ENCODE measurements at places on chromosomes 1 and 21.

DNA sequence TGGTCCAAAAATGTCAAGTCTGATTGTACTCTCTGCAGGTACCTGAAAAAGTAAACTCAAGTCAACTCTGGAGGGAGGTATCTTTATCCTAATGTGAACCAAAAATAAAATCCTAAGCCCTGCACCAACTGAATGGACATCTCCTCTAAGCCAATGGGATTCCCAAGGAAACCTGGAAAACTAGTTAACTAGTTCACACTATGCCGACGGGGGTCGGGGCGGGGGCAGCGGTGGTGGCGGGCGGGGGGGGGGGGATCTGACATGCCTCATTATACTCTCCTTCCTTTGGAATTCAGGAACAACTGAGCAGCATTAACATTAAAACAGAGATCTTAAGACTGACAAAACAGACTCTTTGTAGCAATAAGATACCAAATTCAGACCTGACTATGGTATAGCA lies 452.6 kb upstream of the CAMK1G start:
- DNase-seq, result no peak

DNA sequence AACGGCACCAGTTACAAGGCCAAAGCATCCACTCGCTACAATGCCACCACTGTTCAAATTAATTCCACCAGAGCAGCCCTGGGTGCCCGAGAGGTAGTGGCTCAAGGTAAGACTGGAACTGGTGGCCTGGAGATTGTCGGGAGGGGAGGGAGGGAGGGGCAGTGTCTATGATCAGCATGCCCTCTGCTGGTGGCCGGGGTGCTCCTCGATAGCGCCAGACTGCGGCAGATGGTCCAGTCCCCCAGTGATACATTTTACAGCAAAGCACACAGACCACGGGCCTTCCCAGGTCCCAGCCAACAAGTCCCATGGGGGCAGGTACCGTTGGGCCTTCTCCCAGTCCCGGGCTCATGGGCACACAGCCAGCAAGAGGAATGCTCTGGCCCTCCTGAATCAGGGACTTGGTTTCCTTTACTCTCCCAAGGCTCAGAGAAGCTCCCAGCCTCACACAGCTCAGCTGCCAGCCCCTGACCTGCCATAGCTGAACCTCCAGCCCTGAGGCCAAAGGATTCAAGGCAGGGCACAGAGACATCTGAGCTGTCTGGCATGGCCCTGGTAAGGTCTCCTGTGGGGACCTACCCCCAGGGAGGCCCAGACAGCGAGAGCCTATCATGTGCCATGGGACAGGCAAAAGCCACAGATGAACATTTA lies 15.3 kb downstream of the ACOT7 start:
- DNase-seq, result no peak

DNA sequence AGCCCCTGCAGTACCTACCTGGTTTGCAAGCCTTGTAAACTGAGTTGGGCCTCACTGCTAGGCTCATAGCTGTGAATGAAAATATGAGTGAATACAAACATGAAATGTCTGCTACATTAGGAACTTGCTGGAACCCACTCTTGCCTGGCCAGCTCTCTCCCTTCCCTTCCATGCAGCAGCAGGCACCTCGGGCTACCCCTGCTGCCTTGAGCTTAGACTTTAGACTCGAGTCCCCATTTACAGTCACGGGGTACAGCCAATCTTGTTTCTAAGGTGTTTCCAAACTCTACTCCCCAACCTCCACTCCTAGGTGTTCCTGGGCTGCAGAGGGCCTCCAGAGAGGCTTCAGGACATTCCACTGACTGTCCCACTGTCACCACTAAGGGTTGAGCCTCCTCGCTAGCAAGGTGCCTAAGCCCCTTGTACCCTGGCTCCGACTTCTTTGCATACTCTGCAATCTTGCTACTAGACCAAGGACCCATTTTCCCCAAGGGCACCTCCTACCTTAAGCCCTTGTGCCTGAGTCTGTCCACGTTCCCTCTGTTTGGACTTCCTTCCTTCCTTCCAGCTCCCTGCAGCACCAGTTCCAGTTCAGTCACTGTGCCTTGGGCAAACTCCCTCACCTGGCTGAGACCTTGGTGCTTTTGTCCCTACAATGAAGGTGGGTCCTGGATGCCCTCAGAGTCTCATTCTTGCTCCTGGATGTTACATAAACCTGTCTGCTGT lies 36.9 kb downstream of the CDK18 start:
- no peak for DNase-seq

GRCh38 chr1:154777154-154777553 lies 92.9 kb downstream of the KCNN3 start:
- no peak for DNase-seq

GRCh38 chr1:38826262-38826661 lies 33.3 kb downstream of the RRAGC start:
- no peak for DNase-seq

DNA sequence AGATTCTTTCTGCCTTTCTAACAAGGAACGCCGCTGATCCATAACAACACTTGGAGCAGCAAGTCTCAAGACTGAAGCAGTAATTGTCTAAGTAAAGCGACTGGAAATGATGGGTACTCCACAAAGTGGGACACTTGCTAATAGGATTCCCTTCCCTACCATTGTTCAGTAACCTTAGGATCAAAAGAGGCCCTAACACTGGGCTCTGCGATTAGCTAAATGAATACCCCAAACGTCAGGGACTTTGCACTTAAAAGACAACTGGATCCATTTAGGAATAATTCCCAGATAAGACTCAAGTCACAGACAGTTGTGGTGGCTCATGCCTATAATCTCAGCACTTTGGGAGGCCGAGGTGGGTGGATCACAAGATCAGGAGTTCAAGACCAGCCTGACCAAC lies 221.9 kb upstream of the FGGY start:
- DNase-seq, result no peak

GRCh38 chr1:22914156-22914555 lies 58.5 kb downstream of the LACTBL1 start:
- DNase-seq, result no peak

DNA sequence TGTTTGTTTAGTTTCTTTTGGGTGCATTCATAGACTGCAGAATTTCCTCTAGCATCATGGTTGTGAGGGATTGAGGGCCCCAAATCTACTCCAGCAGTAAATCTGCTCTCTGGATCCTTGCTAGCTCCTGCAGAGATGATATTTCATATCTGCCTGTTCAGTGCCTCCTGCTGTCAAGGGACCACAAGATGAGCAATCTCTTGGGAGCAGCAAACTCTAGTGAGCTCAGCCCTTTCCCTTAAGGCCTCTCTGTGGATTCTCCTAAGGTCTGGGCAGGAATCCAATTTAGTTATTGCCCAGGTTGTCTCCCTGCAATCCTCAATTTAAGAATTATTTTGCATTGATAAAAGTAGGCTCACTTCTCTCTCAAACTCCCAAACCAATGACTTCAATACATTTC lies 76.9 kb downstream of the RGS18 start:
- no peak for DNase-seq

GRCh38 chr1:67785847-67786753 lies 47.2 kb downstream of the GNG12 start:
- no peak for DNase-seq

DNA sequence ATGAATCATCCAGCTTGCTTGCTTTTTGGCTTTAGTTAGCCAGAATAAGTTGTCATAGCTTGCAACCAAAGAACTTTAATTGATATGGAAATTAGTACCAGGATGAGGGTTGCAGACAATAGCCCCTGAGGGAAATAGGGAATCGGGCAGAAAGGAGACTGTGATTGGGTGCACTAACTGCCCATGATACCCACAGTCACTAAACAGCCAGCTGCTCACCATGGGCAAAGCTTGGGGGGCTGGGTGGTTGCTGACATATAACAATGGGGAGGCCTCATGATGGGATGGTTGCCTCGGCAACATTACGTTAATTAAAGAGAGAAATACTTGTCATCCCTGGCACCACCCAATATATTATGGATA lies 17.8 kb upstream of the PLA2G2E start:
- no peak for DNase-seq

- DNase-seq, result no peak
These were observed 8.9 kb downstream of the PAX7 start for GRCh38 chr1:18639368-18640055.

DNA sequence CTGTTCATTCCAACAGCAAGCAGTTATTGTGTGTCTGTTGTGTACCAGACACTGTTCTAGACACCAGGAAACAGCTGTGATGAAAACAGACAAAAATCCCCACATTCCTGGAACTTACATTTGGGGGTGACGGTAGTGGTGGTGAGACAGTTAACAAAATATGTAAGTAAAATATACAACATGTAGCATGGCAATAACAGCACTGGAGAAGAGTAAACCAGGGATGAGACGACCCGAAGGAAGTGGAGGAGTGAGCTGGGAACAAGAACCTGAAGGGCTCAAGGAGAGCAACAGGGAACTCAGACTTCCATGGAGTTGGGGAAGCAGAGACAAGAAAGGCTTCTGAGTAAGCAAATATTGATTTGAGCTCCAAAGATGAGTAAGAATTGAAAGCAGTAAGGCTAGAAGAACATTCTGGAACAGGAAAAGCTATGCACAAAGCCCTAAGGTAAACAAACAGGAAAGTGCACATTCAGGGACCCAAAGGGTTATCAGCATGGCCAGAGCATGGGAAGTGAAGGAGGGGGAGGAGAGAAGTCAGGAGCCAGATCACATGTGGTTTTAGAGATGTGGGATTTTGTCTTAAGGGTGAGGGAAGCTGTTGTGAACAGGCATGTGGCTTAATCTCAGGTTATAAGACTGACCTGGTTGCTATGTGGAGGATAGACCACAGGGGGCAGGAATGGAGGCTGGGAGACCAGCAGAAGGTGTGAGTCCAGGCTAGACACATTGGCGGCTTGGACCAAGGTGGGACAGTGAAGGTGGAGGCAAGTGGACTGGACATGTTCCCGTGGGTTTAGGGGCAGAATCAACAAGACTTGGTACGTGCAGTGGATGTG lies 7.3 kb downstream of the CSF1 start:
- no peak for DNase-seq

DNA sequence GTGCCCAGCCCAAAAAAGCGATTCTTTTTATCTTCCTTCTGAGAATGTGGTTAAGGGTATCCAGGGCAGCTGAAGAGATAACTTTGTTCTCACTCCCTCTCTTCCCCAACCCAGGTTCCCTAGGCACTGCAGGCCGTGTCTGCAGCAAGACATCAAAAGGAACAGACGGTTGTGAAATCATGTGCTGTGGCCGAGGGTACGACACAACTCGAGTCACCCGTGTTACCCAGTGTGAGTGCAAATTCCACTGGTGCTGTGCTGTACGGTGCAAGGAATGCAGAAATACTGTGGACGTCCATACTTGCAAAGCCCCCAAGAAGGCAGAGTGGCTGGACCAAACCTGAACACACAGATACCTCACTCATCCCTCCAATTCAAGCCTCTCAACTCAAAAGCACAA lies 11.4 kb downstream of the WNT2B start:
- no peak for DNase-seq

GRCh38 chr1:103146166-103146565 lies 37.8 kb upstream of the COL11A1 start:
- no peak for DNase-seq

DNA sequence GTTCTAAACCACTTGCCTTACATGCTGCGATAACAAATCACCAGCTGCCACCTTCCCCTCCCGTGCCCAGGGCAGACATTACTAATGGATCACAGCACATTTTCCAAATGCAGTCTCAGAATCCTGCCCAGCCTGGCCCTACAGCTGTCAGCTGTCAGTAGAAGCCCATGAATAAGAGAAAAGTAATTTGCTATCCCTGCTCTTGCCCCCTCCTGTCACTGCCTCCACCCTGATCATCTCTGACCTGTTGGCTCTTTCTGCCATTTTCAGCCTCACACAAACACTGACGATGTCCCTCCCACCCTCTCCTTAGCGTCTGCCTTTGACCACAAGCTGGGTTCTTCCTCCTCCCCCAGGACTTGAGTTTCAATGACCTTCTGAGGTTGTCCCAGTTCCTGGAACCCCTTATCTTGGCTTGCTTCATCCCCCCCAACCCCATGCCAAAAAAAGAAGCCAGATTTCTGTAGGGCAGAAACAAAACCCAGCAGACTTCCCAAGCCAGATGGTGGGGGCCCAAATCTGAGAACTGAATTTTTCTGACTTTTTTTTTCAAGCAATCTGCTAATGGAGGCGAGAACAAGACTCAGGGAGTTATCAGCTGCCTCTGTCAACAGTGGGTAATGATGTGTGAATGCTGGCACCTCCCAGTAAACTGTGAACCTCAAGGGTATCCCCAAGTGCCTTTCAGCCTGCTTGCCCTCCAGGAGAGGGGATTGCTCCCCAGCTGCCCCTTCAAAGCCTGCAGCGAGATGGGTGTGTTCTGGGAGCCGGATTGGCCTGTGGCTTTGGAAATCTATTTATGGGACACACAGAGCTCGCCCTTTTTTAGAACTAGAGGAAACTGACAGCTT lies 216.5 kb upstream of the VAMP3 start:
- no peak for DNase-seq

DNA sequence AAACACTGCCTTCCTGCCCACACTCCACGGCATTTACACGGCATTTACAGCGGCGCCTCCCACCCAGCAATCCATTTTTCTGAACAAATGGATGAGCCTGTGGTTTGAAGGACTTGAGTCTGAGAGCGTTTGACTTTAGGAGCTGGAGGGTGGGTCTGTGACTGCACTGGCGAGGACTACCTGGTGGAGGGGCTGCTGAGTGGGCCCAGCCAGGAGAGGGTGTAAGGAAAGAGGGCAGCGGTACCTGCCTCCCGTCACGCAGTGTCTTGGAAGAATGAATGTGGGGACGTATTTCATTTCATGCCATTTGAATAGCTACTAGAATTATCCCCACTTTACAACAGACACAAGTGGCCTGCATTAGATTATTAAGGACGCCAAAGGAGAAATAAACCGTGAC lies 62.9 kb downstream of the B3GALT5 start:
- no peak for DNase-seq

DNA sequence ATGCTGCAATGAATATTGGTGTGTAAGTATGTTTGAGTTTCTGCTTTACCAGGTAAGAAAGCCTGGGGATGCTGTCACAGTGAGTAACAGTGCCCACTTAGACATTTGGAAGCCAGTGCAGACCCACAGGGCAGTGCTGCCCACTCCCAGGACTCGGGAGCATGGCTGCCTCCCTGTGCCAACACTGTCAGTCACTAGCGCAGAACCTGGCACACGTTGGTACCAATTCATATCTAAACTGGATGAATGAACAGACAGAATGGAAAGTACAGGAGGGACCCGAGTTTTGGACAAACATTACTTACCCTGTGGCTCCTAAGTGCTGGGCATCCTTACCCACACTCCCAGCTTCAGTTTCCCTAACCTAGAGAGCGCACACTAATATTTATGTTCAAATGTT lies 1.6 kb upstream of the EVA1C start:
- DNase-seq, result no peak

GRCh38 chr1:225685476-225686176 lies 32.7 kb upstream of the ENAH start:
- DNase-seq, result no peak

- DNase-seq, result no peak
These were observed 855.9 kb downstream of the LTN1 start for GRCh38 chr21:28136656-28137255.
